ENCODE measurements at places on chromosomes 7 and 10.
A peak's percentile ranks its signal among the peaks of the same experiment; 100 is the strongest.

DNA sequence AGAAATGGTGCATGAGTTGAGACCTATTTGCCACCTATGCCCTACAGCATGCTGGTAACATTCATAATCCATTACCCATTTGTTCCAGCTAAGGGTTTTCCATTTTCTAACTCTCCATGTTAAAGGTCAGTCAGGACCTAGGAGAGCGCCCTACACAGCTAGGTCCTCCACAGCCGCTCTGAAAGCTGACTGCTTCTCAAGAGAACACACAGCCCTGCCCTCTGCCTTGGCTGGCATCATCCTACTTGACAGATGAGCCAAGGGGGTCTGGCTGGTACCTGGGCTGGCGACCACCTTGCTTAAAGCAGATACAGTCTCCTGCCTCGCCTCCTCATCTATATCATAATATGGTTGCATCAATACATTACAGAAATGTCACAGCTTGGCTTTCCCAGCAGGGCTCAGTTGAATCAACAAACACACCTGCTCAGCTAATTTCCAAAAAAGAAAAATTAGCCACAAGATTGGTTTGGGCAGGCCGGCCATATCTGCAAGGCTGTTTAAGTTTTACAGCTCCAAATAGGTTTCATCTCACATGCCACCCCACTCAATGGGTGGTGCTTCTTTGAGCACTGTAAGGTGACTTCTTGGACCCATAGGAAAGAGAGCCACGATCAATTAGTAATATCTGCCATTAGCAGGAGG, 17.3 kb downstream of the TLL2 start:
- no peak for DNase-seq

- DNase-seq = peak; percentile 9
These were observed 391.9 kb upstream of the NPVF start for GRCh38 chr7:25619963-25620799.

- DNase-seq = no peak
These were observed 208.3 kb upstream of the KMT2E start for GRCh38 chr7:104805449-104806317.

- no peak for DNase-seq
These were observed 1.0 kb downstream of the EBF3 start for GRCh38 chr10:129962872-129963640.

GRCh38 chr10:109219935-109220605, 703.2 kb downstream of the XPNPEP1 start:
- DNase-seq = no peak

DNA sequence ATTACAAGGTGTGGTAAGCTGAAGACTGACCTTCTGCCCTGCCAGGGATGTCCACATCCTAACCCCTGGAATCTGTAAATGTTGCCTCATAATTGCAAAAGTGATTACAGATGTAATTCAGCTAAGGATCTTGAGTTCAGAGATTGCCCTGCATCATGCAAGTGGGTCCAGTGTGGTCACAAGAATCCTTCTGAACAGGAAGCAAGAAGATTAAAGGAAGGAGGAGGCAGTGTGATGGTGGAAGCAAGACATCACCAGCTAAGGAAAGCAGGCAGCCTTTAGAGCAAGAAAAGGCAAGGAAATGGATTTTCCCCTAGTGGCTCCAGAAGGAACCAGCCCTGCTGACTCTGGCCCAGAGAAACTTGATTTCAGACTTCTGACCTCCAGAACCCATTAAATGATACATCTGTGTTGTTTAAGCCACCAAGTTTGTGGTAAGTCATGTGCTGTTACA, 78.1 kb downstream of the USP6NL start:
- DNase-seq = peak; percentile 51

DNA sequence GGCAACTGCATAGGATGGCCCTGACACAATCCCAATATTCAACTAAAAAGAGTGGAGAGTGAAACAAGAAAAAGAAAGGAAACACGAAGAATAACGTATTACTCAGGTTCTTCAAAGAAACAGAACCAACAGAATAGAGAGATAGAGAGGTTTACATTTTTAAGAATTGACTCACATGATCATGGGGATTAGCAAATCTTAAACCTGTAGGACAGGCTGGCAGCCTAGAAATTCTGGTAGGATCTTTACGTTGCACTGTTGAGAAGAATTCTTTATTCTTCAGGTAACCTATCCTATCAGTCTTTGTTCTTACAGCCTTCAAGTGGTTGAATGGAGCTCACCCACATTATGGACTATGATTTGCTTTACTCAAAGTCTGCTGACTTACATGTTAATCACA, 103.9 kb downstream of the AASS start:
- no peak for DNase-seq

DNA sequence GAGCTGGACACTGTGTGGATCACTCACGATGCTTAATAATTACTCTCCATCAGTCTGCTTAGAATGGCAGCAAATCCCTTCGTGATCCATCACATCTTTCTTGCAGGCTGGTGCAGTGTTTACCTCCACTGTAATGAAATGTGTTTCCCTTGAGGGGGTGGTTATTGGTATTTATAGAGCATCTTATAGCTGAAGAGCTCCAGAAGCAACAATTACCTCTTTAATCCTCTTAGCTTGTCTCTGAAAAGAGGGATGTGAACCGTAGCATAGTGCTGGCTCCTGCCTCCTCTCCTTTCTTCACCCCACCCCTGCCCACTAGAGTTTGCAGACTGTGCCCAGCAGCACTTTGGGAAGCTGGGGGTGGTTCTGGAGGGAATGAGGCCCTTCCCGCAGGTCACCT, 132.6 kb downstream of the CAMK1D start:
- no peak for DNase-seq

GRCh38 chr7:1691601-1692514, 21.8 kb downstream of the ELFN1 start:
- no peak for DNase-seq

GRCh38 chr7:73612598-73613269, 11.6 kb downstream of the MLXIPL start:
- DNase-seq = peak; percentile 25

DNA sequence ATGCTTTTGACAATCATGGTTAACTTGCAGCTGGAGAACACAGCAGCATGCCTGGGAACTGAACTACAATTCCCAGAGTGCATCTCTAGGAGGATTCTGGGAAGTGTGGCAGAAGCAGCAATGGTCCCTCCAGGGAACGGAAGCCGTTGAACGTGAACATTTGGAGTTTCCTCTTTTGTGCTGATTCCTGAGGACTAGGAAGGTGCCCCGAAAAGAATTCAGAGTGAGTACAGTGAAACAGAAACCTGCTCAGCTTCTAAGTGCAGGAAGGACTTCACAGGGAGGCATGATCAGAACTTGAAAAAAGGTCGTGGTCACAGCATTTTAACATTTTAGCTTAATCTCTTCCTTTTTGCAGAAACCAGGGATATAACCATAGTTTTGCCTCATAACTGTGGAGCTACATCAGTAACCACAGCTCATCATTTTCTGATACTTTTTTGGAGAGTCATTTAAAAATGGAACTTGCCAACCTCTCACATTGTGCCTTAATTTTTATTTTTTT, at the start of gene NUDT13:
TSS of gene NUDT13 (plus strand) at position 111 of the 505 bp plus-strand sequence. CDS start 3,911 bp downstream, outside the sequence.
- peak; percentile 73 for DNase-seq

- no peak for DNase-seq
These were observed 57.9 kb downstream of the DNAJB9 start for GRCh38 chr7:108627476-108628051.

- no peak for DNase-seq
These were observed 13.6 kb downstream of the PRXL2A start for GRCh38 chr10:80421707-80422536.

DNA sequence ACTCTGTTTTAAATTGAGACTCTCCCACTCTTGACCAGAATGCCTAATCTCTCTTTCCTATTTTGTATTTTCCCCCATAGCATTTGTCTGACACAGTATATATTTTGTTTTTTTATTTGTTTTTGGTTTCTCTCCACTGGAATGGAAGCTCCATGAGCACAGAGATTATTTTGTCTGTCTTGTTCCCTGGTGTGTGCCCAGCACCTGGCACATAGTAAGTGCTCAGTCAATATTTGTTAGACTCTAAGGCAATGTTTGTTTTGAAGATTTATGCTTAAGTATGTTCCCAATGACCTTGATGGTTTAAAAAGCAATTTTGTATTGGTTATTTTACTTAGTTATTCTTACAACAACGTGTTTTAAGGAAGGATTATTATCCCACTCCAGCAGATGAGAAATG, 201.8 kb downstream of the DYNC1I1 start:
- no peak for DNase-seq

DNA sequence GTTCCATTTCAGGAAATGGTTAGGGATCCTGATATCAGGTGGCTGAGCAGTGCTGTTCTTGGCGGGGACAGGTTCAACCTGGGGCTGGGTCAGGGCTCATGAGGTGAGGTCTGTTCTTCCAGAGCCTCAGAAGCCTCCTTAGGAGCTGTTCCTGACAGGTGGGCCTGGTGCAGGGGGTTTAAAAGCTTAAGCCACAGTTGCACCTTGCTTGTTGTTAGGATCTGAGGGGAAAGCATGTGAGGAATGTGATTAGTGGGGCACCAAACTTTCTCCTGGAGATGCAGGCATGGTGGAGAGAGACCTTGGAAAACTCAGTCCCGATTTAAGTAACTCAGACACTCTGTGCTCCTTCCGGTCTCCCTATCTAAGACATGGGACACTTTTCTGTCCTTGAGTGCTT, 18.7 kb upstream of the CRHR2 start:
- DNase-seq = no peak

DNA sequence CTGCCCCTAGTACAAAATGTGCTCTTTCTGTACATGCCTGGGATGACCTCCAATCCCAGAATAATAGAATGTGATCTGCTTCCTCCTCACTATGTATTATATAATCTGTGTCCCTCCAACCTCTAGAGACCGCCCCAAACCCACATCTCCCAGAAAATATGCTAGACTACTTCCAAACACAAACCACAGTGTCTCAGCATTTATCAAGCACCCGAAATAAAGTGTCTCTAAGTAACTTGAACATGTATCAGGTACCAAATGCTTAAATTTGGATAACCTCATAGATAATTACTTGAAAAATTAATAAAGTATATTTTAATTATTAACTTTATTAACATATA, 16.1 kb downstream of the LYZL1 start:
- DNase-seq = no peak

Data from fibroblast of lung (primary cell).